ENCODE measurements at places on chromosomes 2 and 18.

DNA sequence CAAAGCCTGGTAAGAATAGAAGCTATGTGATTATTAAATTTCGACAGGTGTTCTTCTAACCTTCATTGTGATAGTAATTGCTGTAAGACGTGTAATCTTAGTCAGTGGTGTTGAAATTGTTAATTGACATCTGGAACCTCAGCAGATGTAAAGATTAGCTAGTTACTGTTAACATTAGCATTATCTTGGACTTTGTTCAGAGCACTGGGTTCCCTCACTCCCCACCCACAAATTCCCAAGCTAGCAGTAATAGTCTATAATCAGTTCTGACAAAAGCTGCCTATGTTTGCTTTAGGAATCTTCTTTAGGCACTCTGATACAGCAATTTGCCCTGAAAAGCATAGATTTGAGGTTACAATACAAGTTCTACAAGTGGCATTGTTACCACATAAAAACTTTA, 233.7 kb downstream of the EN1 start:
- DNase-seq = no peak

DNA sequence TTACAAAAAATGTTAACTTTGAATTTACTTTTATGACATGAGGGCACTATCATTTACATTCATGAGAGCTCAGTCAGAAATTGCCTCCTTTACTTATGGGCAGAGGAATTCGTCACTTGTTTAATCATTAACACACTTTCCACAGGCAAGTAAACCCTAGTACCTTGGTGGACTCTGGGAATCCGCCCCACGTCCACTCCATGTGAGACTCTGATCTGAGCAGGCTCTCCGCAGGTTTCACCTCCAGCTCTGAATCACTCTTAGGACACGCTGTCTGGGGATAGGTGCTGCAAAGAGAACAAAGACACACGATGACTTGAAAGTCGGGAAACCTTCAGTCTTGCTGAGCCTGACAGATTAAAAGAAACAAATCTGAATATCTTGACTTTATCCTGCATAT, 73.6 kb downstream of the LPIN2 start:
- DNase-seq = no peak

DNA sequence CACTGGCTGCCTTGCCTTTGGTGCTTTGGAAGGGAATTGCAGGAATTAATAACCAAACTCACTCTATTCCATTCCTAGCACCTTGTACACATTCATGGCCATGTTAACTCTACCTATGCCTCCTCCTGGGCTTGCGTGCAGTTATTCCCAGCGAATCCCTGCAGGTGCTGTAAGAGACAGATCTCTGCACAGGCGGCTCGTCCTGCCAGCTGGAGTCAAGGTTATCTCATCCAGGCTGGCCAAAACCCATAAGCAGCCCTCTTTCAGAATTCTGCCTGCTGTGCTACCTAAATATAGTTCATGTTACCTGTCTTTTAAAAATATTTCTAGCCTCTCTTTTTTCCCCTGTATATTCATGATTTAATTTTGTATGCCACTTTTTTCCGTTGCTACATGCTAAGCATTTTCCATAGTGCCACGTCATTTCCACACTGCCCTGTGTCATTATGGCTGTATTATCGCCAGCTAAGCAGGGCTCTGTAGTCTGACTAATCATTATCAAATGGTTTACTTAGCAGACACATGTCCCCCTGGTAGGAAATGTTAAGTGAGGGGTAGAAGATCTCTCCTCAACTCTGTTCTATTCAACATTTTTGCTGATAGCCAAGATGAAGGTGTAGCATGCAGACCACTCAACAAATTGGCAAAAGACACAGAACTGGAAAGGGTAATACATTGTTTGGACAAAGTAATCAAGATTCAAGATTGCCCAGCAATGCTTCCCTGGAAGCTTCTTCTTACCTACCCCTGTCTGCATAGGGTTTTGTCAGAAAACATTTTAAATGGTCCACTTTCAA, 79.7 kb upstream of the TAF1B start:
- no peak for DNase-seq

- no peak for DNase-seq
These were observed 826.0 kb downstream of the PLCL1 start for GRCh38 chr2:198630384-198630783.

DNA sequence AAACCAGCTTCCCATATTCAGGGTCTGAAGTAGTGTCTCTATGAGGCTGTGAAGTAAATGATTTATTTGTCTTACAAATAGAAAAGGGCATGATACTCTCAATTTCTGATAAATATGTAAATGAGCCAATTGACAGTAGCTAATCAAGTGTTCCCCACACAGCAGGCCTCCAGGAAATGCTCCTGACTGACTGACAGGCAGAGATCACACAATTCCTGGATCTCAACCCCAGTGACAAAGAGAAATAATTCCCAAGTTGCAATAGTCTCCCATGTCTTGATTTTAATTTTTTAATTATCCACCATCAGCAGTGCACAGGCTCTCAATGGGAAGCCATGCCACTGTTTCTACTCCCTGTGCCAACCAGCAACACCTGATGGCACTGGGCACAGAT, 390.4 kb downstream of the SOX11 start:
- DNase-seq = no peak

DNA sequence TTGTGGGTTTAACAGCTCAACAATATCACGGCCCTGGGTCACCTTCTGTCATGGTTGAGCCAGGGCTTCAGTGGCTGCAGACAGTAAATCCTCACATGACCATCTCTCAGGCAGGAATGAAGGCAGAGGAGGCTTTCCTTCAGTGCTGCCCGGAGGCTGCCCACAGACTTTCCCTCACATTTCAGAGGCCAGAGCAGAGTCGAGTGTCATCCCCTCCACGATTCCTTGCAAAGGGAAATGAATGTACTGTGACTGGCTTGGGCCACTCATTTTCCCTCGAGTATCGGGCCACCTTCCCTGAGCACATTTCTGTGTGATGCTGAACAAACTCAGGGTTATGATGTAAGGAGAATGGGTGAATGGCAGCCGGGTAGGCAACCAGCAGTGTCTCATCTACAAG, 10.0 kb upstream of the REEP1 start:
- DNase-seq = no peak

- no peak for DNase-seq
These were observed 127.9 kb downstream of the THADA start for GRCh38 chr2:43467891-43468290.

- no peak for DNase-seq
These were observed 488.8 kb downstream of the PARD3B start for GRCh38 chr2:205034034-205034433.

DNA sequence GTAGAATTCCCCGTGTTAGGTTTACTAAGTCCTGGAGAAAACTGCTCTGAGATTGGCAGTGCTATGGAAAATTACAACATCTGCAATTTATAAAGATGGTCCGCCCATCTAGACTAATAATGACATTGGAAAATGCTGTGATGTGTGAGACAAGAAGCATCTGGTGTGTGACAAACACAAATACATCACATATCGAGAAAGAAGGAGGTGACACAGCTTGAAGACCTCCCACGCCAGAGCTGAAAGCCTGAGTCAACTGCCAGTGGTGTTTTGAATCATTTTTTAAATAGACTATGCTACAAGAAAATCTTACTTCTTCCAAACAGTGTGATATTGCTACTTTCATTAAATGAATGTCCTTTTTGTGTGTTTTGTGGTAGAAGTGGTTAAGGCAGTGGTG, 8.6 kb upstream of the ANO7 start:
- no peak for DNase-seq

Measured in esophagus squamous epithelium (tissue), 5 donors.